AG20443 (cell line): ENCODE measurements at places on chromosomes 2 and 18.
A peak's percentile ranks its signal among the peaks of the same experiment; 100 is the strongest.

DNA sequence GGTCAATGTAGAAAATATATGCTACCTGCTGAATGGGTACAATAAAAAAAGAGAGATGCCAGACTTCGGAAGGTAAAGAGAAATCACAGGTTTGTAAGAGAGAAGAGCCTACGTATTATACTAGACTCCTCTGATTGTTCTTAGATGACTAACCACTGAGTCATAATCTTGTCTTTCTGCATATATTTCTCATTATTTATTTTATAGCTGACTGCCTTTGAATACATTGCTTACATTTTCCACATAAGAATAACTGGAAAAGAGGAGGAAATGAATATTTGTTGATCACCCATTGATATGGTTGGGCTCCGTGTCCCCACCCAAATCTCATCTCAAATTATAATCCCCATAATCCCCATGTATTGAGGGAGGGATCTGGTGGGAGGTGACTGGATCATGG is 90.3 kb upstream of the RAB27B start:
- no peak for DNase-seq

- no peak for DNase-seq
Observed at GRCh38 chr18:58649966-58650816, 21.1 kb upstream of the MALT1 start.

- no peak for DNase-seq
Observed at GRCh38 chr2:113679457-113679856, 52.4 kb downstream of the RABL2A start.

GRCh38 chr2:29207352-29208148 is 92.3 kb downstream of the CLIP4 start:
- no peak for DNase-seq

DNA sequence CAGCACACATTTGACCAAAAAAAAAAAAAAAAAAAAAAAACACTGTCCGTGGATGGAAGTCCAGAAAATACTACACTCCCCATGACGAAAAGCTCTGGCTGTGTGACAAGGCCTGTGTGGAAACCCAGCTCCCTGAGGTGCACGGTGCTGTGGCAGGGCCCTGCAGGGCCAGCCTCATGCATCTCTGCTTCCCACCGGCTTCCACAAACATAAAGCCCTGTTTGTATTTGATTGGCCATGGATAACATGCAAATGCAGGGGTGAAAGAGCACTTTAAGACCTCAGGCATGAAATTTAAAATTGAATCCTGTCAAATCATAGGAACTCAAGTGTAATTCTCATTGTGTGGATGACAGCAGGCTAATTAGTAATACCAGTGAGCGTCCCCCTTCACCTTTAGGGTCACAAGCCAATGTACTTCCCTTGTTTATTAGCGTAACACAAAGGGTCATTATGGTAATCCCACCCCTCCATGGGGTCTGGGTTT is 757.2 kb downstream of the GALR1 start:
- DNase-seq: no peak

DNA sequence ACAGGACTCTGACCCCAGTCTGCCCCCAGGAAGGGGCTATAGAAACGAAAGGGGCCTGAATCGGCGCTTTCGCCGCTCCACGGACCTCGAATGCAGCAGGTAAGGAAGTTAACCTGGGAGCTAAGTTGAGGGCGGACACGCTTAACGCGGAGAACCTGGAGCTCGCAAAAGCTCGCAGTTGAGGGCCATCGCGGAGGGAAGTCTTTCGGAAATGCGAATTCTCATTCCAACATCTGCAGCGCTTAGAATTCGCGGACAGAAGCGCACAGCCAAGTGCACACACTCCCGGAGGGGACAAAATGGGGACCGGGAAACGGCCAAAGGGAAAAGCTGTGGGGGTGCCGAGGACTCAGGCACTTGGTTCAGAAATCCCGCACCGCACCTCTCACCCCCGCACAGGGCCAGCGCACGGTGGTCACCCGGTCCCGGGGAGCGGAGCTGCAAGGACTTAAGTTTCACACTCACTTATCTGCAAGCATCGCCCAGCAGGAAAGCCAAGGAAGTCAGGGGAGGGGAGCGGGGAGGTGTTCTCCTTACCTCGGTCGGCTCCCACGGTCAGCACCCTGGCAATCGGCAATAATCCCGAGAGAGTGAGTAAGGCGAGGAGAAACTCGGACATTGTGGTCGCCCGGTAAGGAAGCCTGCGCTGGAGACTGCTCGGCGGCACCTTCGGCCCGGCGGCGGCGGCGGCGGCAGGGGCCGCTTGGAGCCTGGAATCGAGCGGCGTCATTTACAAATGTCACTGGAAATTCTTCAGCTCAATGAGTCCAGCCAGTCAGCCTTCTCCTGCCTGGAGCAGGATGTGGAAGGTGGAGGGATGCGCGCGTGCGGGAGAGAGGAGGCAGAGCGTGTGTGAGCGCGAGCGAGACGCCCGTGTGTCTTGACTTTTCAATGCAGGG is 456 bp downstream of the LRP1B start:
- peak; percentile 40 for DNase-seq
